ENCODE measurements at places on chromosomes 3 and 15.

- DNase-seq = no peak
Measured at GRCh38 chr15:99929266-99929665, 196.0 kb upstream of the LYSMD4 start.

DNA sequence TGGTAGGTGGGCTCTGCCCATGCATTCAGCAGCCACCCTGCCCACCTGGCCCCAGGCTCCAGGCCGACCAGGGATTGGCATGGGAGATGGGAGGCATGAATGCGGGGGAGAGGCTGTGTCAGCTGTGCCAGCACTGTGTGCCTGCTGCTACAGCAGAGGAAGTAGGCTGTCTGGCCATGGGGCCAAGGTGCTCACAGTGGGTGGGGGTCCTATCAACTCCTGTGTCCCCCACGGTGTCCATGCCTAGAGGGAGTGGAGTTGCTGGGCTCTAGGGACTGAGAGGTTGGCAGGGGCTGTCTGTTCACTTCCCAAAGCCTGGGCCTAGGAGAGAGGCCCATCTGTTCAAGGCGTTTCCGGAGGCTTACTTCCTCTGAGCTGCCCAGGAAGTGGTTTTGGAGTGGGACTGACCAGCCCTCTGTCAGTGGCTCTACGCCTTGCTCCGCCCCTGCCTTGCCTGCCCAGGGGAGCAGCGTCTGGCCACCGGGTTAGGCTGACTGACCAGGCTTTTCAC lies 5.8 kb downstream of the PRKCD start:
- DNase-seq = peak; percentile 65

DNA sequence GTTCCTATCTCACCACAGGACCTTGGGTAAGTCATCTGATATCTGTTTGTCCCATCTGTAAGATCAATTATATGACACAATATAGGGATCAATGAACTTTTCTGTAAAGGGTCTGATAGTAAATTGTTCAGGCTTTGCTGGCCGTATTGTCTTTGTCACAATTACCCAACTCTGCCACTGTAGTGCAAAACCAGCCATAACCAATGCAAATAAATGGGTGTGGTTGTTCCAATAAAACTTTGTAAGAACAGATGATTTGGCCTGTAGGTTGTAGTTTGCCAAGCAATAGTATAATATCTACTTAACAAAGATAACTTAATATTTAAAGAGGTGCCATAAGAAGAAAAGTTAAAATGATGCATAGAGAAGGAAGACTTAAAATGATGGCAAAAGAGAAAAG lies 210.8 kb downstream of the VPS13C start:
- DNase-seq = no peak

- DNase-seq = peak; percentile 8
Measured at GRCh38 chr3:31275038-31275572, 257.6 kb upstream of the STT3B start.

- DNase-seq = no peak
Measured at GRCh38 chr3:153171918-153172317, 9.9 kb downstream of the RAP2B start.

DNA sequence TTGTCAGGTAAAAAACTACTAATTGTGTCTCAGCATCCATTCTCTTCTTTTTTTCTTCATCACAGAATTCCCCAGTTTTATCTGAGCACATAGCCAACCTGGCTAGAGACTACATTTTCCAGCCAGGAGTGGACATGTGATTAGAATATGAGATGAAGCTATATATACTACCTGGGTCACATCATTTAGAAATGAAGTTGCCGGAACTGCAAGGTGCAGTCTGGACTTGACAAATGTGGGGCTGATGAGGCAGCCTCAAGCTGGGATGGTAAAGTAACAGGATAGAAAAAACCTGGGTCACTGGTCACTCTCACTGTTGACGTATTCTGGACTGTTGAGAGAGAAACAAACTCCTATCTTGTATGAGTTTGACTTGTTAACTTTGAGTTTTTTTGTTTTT lies 99.6 kb downstream of the STRIT1 start:
- DNase-seq = no peak

DNA sequence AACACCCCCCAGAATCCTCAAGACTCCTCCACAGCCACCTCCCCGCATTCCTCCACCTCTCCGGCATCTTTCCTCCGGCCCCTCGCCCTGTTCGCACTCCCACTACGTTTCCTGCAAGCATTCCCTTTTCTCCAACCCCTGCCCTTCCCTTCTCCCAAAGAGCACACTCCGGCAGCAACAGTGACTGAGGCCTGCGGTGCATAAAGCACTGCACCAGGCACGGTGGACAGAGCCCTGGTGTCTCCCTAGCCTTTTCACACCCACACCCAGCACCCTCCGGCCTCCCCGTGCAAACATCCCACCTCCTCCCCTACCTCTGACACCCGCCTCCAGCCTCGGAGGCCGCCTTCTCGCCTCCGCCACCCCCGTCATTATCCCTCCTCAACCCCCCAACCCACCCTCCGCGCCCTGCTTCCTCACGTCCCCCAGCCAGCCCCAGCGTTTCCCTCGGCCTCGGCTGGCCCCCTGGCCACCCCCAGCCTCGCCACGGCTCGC lies 577 bp downstream of the ZNF148 start:
- DNase-seq = peak; percentile 25
